BJ (cell line): ENCODE measurements at places on chromosomes 4 and X.
A peak's percentile ranks its signal among the peaks of the same experiment; 100 is the strongest.

DNA sequence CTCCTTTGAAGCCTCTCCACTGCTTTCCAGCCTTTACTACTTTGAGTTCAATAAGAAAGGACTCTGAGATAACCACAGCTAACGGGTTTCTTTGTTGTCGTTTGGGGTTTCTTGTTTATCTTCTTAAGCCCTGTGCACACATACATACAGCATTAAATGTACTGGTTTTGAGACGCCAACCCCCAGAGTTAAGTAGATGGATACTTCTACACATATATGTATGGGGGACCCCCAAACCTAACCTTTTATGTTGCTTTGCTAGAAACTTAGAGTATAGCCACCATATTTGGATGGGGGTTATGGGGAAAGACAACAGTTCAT is 697 bp downstream of the CEP135 start:
- no peak for DNase-seq

DNA sequence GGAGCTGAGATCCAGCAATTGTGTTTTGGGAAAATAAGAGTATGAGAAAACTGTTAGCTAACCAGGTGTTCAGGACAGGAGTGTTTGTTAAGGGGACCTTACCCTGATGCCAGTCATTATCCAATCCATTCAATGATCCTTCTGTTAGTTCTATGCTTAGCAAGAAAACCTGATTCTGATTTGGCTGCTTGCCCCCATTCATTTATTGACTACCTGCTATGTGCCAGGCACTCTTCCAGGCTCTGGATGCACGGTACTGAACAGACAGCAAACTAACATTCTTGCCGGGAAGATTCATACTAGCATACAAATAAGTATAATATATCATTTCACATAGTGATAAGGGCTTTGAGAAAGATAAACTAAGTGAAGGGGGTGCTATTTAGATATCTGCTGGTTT is 1.0 kb upstream of the MECP2 start:
- DNase-seq = no peak

DNA sequence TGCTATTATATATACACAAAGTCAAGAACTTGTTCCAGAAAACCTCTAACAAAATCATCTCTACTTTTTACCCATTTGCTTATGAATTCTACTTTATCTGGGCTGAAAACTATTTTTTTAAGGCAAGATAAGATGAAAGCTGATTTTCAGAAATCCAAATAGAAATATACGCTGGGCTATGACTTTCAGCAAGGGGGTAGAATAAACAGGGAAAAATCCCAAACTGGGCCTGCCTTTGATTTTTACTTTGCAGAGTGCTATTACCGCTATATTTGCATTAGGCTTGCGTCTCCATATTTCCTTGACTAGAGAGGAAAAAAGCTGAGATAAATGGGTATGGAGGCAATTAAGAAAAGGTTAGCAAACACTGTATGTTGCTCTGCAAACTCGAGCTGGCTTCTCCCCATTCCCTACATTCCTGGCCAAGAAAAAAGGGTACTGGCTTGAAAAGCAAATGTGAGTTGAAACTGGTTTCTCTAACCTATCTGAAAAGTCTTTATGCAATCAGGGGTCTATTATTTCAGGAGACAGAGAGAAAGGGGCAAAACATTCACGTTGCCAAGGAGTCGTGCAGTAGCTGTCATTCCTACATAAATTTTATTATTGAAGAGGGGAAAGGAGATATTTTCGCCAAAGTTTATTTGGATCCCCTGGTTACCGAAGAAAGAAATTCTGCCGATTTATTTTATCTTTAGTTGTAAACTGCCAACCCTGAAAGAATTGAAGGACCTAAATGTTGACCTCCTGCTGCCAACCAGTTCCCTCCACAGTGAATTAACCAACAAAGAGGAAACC is 2.2 kb downstream of the TMEM47 start:
- no peak for DNase-seq

DNA sequence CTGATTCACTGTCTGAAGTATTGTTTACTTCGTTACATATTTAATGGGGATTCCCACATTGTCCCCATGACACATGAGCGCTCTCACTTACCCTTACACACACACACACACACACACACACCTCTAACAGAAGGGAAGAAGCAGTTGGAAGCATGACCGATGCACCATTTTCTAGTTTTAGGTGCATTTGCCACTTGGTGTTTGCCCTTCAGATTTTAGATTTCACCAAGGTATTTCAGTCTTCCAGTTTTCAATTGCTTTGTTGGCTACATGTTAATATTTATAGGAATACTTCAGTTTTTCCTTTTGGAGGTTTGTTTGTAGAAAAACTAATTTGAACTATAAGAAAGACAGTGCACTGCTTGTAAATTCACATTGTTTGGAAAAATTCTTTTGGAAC is 3.1 kb downstream of the POU4F2 start:
- no peak for DNase-seq

GRCh38 chr4:83905952-83906351 is 370.0 kb downstream of the GPAT3 start:
- DNase-seq = no peak

- DNase-seq = no peak
Observed at GRCh38 chr4:13893211-13893610, 265.7 kb upstream of the BOD1L1 start.

- DNase-seq = no peak
Observed at GRCh38 chr4:182698212-182698611, 219.0 kb downstream of the DCTD start.

- DNase-seq = no peak
Observed at GRCh38 chr4:123569541-123569940, 172.9 kb downstream of the SPRY1 start.

DNA sequence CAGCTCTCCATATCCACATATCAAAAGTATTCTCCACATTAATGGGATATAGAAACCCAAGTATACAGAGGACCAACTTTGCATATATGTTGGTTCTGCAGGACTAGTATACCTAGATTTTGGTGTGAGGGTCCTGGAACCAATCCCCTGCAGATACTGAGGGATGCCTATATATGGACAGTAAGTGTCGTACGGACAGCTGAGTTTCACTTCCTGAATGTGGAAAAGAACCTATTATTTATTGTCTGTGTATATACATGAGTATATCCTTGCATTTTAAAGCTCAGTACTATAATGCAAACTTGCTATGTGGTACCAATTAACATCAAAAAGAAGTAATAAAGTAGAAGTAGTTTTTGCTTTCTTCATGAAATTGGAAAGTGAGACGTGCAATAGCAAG is 101.9 kb downstream of the FBXW7 start:
- DNase-seq = no peak

DNA sequence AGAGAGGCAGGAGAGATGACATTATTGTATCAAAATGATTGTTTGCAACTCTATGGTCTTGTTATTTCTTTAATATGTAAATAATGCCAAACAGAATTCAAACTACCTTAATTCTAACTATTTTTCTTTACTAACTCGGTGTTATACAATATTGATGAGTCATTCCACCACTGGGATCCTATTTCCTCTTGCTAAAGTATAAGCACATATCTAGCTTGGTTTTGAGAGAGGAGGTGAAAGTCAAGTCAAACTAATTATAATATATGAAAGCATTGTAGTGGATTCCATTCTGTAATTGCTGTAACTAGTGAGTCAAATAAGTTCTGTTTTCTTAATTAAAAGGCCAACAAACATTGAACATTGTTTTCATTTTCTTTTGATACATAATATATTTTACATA is 837.6 kb downstream of the PDHA2 start:
- no peak for DNase-seq

- DNase-seq = no peak
Observed at GRCh38 chrX:97267396-97268181, 383.9 kb downstream of the RPA4 start.

DNA sequence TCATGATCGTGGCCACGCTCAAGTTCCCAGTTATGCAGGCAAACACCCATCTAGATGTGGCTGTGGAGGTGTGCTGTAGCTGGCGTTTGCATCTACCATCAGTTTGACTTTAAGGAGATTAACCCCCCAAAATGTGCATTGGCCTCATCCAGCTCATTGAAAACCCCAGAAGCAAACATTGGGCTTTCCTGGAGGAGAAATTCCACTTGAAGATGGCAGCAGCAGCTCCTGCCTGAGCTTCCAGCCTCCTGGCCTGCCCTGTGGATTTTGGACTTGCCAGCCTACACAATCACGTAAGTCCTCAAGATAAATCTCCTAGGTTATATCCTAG is 30.2 kb upstream of the SLC25A6 start:
- no peak for DNase-seq

DNA sequence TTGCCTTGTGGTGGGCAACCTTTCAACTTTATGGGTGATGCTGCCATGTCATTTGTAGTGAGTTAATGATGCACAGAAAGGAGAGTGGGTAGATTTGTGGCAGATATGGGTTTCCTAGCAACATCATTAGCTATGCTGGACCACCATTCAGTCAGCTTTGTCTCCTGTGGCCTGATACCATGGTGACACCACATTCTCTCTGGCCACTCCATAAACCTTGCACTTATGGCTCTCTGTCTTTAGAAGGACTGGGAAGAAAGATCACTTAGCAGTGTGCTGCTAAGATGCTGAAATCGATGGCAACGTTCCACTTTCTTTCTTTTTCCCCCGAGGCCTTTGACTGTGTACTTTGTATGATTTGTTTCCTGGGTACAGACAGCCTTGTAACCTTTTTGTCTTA is 95.0 kb upstream of the SOX3 start:
- DNase-seq = no peak

GRCh38 chr4:152007111-152007510 is 246.3 kb upstream of the GATB start:
- no peak for DNase-seq

DNA sequence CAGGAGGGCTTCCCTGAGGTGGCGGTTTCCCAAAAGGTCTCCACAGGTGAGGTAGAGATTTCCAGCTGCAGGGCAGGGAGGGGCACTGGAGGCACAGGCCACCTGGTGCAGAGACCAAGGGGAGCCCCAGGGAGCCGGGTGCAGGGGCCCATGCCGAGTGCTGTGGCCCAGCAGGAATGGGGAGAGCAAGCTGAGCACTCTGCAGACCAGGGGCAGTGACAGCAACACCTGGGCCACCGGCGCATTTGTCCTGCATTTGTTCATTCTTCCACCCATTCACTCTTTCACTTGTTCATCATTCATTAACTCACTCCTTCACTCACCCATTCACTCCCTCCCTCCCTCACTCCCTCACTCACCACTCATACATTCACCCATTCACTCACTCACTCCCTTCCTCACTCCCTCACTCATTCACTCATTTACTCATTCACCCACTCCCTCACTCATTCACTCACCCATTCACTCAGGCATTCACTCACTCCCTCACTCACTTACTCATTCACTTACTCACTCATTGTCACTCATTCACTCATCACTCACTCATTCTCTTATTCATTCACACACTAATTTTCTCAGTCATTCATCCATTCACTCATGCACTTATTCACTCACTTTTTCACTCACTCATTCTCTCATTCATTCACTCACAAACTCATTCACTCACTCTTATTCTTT is 16.3 kb downstream of the CPZ start:
- DNase-seq = no peak

- no peak for DNase-seq
Observed at GRCh38 chrX:132266583-132267355, 47.5 kb upstream of the RAP2C start.

- DNase-seq = no peak
Observed at GRCh38 chr4:39037491-39037825, 5.2 kb upstream of the TMEM156 start.

- peak; percentile 24 for DNase-seq
Observed at GRCh38 chr4:141002323-141002805, 130.9 kb downstream of the RNF150 start.

DNA sequence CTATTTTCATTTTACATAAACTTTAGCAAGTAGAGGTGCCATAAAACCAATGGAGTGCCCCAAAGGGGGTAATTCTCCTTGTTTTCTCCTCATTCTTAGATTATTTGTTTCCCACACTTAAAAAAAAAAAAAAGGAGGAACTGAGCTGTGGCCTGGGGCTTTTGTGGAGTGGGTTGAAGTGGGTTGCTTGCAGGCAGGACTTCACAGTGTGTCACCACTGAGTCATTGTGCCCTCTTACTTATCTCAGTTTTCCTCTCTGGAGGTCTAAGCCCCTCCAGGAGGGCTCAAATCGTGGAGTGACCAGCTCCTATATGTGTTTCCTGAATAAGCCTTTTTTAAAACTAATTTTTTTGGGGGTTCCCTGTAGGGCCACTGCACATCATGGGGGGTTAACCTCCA is 69.0 kb downstream of the SLC16A2 start:
- no peak for DNase-seq

- DNase-seq = no peak
Observed at GRCh38 chr4:54228056-54228527, 1.0 kb upstream of the PDGFRA start.
